Ovary (tissue), 10 donors: ENCODE measurements at places on chromosomes 1 and 21. TPM values are rescaled to one million over a fixed set of nuclear protein-coding genes. Genes with fewer than 3 reads are reported as not detected.
A peak's percentile ranks its signal among the peaks of the same experiment; 100 is the strongest.

PRKAA2 gene
- 3.8 TPM for total RNA-seq

DNA sequence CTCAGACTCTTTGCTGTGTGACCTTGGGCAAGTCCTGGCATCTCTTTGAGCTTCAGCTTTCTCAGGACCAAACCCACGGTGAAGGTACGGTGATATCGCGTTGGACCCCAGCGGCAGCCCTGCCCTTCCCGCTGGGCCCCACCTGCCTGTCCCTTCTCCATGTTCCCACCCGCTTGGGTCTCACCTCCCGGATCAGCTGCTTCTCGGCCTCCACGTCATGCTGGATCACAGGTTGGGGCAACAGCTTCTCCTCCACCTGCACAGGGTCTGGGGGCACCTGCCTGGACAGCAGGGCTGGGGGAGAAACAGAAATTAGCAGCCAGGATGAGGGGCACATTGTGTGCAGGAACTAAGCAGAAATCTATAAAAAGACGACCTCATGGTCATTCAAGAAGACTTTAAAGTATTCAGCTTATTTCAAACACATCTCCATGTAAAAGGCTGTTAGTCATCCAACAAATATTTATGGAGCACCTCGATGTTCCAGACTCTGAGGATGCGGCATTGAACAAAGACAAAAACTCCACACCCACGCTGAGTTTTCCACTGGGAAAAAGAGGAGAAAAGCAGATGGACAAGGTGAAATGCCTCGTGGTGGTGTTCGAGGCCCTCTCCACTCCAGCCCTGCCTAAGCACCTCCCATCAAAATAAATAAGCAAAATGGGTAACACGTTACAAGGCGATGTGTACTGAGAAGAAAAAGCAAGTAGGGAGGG is 19.5 kb downstream of the KIF17 start:
- H3K27ac ChIP-seq = no peak overlapping the region

DNA sequence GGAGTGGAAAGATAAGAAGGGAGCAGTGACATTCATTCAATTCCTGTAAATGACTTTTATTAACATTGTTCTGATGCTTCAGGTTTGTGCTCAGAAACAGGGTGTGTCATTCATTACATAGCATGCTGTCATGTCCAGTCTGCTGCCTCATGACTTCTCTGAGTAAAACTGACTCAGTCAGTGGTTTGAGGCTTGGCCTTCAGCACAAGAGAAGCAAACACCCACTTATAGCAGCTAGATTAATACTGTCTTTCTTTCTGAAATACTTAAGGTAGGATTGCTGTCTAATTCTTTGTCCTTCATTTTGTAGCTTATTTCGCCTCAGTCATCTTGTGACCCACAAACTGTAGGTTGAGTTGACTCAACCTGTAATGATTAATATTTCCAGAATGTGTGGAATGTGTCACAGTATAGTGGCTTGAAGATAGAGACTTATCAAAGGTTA is 32.9 kb downstream of the RASAL2 start:
- H3K36me3 ChIP-seq = no peaks in the 10 kb centered on the region
- H3K27ac ChIP-seq = no peak overlapping the region
- no peaks in the 10 kb centered on the region for H3K27me3 ChIP-seq
- no peak for DNase-seq

DNA sequence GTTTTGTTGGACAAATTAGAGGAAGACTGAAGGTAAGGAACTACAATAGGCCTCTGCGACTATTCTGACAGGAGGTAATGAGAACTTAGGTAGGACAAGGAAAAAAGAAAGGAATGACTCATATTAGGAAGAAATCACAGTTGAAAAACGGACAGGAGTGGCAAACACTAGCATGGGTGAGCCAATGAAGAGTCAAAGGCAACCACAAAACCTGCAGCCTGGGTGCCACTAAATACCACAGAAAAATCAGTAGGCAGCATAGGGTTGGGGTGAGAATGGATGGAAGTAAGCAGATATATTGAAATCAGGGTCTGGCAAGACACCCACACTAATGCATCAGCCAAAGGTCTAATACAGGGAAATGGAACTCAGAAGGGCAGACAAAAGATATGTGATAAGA is 10.0 kb downstream of the RBM34 start:
- no peak overlapping the region for H3K4me3 ChIP-seq
- no peak for DNase-seq
- H3K4me1 ChIP-seq = no peaks in the 10 kb centered on the region
- H3K36me3 ChIP-seq = no peaks in the 10 kb centered on the region

DNA sequence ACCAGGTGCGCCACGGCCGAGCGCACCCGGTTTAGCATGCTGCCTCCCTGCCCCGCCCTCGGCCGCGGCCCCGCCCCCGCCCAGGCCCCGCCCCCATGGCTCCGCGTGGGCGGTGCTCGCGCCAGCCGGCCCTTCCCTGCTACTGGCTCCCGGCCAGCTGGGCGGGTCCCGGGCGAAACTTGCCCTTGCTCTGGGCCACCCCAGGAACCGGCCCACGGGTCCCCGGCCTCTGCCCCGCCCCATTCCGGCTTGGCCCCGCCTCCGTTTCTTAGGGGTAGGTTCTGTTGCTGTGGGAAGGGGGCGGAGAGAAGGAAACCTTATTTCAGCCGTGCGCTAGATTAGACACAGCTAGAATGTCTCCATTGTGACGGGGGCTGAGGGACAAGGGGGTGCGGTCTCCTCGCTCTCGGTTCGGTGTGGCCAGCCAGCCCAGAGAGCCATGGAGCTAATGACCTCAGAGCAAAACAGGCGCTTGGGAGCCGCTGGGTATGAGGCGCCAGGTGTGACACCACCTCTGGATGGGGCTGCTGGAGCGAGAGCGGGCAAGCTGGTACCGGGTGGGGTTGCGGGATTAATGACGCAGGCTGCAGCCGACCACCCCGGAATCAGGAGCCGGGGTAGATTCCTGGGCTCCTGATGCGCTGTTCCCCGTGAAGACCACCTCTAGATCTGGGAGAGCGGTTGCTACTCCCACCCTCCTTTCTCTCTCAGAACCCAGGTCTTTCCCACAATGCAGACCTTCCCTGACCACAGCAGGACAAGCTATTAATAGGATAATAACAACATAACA is at the start of gene PPM1J:
PPM1J (minus strand) TSS at position 69 of the 790 bp plus-strand sequence; CDS start at position 38, 31 bp downstream.
- peak within 1 kb of the TSS; percentile 55 for H3K27ac ChIP-seq
- H3K4me3 ChIP-seq = peak within 1 kb of the TSS; percentile 72
- peaks cover 4% of the 10 kb centered on the region for H3K4me1 ChIP-seq
- DNase-seq = peak; percentile 98
- no peaks in the 10 kb centered on the region for H3K27me3 ChIP-seq
- no peaks in the 10 kb centered on the region for H3K36me3 ChIP-seq

GRCh38 chr1:96969656-96970163 is 248.1 kb downstream of the PTBP2 start:
- H3K36me3 ChIP-seq = no peaks in the 10 kb centered on the region
- H3K4me3 ChIP-seq = no peak overlapping the region
- no peaks in the 10 kb centered on the region for H3K27me3 ChIP-seq
- no peak overlapping the region for H3K27ac ChIP-seq
- DNase-seq = no peak
- H3K4me1 ChIP-seq = no peaks in the 10 kb centered on the region

GRCh38 chr1:24344090-24344742 is 25.1 kb downstream of the GRHL3 start:
- no peak overlapping the region for H3K4me3 ChIP-seq
- DNase-seq = no peak
- no peaks in the 10 kb centered on the region for H3K27me3 ChIP-seq
- no peaks in the 10 kb centered on the region for H3K4me1 ChIP-seq
- H3K27ac ChIP-seq = no peak overlapping the region
- no peaks in the 10 kb centered on the region for H3K36me3 ChIP-seq

VWA1 gene
- 64.9 TPM for total RNA-seq

DNA sequence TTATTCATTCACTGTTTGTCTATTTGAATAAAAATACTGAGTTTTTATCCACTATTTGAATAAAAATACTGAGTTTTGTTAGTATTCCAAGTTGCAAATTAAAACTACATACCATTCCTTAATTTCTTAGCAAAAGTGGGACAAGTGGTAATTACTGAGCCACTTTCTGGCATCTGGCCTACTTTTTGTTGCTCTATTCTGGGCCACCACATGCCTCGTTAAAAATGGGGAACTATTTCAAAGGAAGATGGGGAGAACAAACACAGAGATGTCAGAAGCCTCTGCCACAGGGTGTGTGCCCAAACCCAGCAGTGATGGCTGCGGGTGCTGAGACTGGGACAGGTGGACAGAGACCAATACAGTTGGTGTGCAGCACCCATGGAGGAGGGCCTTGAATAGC is 14.6 kb downstream of the PIGP start:
- peaks cover 7% of the 10 kb centered on the region for H3K4me1 ChIP-seq
- H3K36me3 ChIP-seq = no peaks in the 10 kb centered on the region
- no peak overlapping the region for H3K27ac ChIP-seq
- H3K4me3 ChIP-seq = no peak overlapping the region
- no peaks in the 10 kb centered on the region for H3K27me3 ChIP-seq

DNA sequence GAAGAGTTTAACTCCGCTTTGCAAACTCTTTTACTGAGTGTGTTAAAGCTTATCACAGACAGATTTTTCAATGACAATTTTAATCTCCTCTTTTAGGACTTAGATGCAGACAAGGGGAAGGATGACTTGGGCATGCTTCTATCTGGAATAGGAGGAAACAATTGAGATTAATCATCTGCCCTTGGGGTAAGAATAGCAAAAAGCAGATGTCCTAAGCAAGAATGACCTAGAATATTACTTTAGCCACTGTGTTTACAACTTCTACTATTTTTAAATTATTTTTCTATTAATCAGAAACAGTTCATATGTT is 569.0 kb upstream of the ADGRL2 start:
- H3K27me3 ChIP-seq = no peaks in the 10 kb centered on the region
- DNase-seq = no peak
- H3K36me3 ChIP-seq = no peaks in the 10 kb centered on the region

GRCh38 chr1:34166191-34166624 is 1.2 kb upstream of the CSMD2 start:
- no peak overlapping the region for H3K27ac ChIP-seq
- DNase-seq = no peak
- H3K4me3 ChIP-seq = no peak overlapping the region
- peaks cover 5% of the 10 kb centered on the region for H3K4me1 ChIP-seq

DNA sequence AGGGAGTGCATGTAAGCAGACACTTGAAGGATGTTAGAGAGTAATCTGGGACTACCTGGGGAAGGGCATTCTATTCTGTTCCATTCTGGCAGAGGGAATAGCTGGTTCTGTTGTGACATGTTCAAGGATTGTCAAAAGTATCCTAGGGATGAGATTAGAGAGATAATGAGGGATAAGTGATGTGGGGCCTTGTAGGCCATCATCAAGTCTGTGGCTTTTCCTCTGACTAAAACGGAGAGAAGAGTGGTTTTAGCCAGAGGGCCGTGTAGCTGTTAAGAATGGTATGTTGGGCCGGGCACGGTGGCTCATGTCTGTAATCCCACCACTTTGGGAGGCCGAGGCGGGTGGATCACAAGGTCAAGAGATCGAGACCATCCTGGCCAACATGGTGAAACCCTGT is 23.6 kb downstream of the TGFB2 start:
- H3K4me3 ChIP-seq = no peak overlapping the region
- H3K36me3 ChIP-seq = no peaks in the 10 kb centered on the region
- H3K4me1 ChIP-seq = peaks cover 29% of the 10 kb centered on the region
- H3K27me3 ChIP-seq = no peaks in the 10 kb centered on the region
- H3K27ac ChIP-seq = no peak overlapping the region

GRIK3 gene
- total RNA-seq = 0.32 TPM

GRCh38 chr1:197519741-197520334 is 251.8 kb downstream of the CRB1 start:
- no peaks in the 10 kb centered on the region for H3K4me1 ChIP-seq
- no peak overlapping the region for H3K4me3 ChIP-seq
- H3K27me3 ChIP-seq = no peaks in the 10 kb centered on the region
- no peak for DNase-seq
- no peaks in the 10 kb centered on the region for H3K36me3 ChIP-seq

CLCA4 gene
- total RNA-seq = not detected

NBPF4 gene
- not detected for total RNA-seq

PALMD gene
- total RNA-seq = 35.0 TPM

- no peaks in the 10 kb centered on the region for H3K36me3 ChIP-seq
- DNase-seq = no peak
- H3K4me1 ChIP-seq = peaks cover 11% of the 10 kb centered on the region
- no peak overlapping the region for H3K27ac ChIP-seq
- no peaks in the 10 kb centered on the region for H3K27me3 ChIP-seq
Observed at GRCh38 chr1:44037154-44037553, 5.9 kb upstream of the SLC6A9 start.

- H3K27me3 ChIP-seq = no peaks in the 10 kb centered on the region
- H3K4me1 ChIP-seq = no peaks in the 10 kb centered on the region
- no peak overlapping the region for H3K4me3 ChIP-seq
- no peak overlapping the region for H3K27ac ChIP-seq
- no peaks in the 10 kb centered on the region for H3K36me3 ChIP-seq
Observed at GRCh38 chr1:3511856-3512255, 57.4 kb downstream of the ARHGEF16 start.

DNA sequence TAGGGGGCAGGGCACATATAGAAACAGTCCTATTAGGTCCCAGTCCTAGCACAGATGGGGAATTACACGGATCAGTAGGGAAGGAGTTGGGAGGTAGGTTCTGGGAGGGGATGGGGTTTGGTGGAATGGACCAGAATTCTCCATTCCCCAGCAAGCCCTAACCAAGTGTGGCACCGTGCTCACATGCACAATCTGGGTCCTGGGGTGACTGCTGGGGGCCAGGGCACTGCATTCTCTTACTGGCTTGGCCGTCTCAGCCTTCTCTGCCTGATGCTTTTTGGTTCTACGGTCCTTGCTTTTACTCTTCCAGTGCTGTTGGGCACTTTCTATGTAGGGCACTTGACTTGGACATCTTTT is 53.9 kb downstream of the NENF start:
- H3K27me3 ChIP-seq = no peaks in the 10 kb centered on the region
- DNase-seq = no peak

DNA sequence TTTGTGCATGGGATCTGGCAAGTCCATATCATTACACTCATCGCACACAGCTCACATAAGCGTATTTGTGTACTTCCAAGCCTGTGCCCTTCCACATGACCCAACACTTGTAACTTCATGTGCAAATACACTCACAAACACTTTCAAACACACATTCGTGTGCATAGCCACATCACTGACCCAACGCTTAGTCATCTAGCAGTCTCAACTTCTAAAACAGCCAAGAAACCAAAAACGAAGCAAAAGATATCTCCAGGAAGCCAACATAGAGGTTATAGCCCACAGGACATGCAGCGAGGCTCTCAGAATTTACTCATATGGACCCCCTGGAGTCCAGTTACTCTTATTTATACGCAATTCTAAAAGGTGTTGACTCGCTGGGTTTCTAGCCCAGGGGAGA is 10.9 kb upstream of the GOLT1A start:
- no peaks in the 10 kb centered on the region for H3K27me3 ChIP-seq
- no peak overlapping the region for H3K27ac ChIP-seq
- no peak overlapping the region for H3K4me3 ChIP-seq
- no peak for DNase-seq
- no peaks in the 10 kb centered on the region for H3K4me1 ChIP-seq
